ENCODE measurements at places on chromosomes 11 and 22.

DNA sequence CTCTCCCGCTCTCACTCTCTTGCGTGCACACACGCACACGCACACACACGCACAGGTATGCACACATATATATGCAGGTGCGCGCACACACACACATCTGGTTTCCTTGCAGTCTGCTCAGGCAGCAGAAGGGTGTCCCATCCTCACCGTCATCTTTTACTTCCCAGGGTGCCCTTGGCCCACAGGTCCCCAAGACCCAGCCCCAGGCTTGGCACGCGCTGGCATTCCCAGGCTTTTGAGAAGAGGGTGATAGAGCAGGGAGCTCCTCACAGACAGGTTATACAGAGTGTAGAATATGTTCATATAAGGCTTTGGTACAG, 52.0 kb upstream of the SPATA19 start:
- DNase-seq = no peak

DNA sequence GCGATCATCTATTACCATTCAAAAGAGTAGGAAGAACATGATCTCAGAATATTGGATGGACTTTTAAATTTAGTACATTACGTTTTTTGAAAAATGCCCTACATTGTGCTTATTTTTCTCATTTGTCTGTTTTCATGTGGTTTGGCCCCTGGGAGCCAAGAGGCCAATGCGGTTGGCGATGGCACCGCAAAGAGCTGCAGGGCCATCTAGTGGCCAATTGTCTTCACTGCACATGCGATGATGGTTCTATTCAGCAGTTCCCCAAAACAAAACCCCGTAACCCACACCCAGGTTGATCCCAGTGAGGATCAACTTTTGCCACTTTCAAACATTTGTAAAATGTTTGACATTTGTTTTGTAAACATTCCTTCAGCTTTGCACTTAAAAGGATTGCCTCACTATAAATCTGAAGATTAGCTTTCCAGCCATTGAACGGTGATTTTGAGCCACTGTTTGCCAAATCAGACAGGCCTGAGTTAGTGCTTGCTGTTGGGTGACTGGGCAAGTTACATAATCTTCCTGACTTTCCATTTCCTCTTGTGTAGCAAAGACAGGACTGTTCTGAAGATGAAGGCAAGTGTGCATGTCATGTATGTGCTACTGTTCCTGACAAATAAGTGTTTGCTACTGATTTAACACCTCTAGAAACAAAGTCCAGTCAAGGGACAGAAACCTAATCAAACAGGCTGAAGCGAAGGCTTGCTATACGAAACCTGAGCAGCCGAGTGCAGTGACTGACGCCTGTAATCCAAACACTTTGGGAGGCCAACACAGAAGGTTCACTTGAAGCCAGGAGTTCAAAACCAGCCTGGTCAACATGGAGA, 29.2 kb upstream of the XBP1 start:
- peak; percentile 58 for DNase-seq

DNA sequence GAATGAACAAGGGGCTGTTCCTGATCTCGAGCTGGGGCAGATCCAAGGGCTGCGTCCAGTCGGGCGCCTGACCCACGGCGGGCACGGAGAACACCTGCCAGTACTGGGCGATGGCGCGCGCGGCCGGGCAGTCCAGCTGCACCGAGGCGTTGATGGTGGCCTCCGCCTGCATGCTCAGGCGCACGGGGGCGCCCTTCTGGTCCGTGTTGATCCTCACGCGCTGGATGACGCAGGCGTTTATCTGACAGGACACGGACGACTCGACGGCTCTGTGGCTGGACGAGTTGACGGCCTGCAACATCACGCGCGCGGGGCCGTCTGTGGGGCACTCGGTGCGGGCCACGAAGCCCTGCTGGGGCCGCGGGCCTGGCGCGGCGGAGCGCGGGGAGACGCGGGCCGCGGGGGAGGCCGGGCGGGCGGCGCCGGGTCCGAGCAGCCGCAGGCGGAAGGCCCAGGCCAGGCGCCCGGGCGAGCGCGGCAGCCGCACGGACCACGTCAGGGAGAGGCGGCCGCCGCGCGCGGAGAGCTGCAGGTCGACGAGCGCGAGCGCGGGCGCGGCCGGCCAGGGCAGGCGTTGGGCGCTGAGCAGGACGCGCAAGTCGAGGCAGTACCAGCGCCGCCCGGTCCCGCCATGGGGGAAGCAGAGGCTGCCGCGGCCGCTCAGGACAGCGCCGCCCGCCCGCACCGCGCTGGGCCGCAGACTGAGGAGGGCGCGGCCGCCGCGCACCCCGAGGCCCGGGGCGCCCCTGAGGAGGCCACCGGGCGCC, 511 bp downstream of the PKDREJ start:
- no peak for DNase-seq

- DNase-seq = no peak
Measured at GRCh38 chr11:118353084-118353710, 6.2 kb upstream of the UBE4A start.

GRCh38 chr11:121591405-121592033, 138.8 kb upstream of the SORL1-AS1 start:
- DNase-seq = no peak

DNA sequence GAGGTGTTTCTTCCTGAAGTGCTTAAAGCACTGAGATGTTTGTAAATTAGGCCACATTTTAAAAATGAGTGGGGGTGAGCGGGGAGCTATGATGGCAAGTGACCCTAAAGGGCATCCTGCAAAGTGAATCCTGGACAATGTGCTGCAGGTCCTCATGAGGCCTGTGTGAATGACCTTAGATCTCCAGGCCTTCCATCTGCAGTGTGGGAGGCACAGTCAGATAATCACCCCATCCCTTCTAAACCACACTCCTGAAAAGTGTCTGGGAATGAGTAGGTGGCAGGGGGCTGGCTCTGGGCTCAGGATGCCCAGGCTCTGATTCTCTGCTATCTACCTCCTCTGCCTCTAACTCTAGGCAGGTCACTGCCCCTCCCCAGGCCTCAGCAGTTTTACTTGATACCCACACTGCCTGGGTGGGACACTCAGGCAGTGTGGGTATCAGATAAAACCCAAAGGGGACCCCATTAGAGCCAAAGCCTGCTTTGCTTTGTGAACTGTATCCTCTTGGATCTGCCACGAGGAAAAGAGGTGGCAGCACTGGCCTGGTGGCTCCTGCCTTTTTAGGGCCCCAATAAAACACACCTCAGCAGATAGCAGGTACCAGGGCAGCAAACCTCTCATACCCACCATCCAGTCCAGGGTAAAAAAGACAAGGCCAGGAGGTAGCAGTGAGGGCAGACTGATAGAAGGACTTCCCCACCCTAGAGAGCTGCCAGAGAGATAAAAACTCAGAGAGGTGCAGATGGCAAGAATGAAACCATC, 10.5 kb downstream of the STARD10 start:
- DNase-seq = no peak

DNA sequence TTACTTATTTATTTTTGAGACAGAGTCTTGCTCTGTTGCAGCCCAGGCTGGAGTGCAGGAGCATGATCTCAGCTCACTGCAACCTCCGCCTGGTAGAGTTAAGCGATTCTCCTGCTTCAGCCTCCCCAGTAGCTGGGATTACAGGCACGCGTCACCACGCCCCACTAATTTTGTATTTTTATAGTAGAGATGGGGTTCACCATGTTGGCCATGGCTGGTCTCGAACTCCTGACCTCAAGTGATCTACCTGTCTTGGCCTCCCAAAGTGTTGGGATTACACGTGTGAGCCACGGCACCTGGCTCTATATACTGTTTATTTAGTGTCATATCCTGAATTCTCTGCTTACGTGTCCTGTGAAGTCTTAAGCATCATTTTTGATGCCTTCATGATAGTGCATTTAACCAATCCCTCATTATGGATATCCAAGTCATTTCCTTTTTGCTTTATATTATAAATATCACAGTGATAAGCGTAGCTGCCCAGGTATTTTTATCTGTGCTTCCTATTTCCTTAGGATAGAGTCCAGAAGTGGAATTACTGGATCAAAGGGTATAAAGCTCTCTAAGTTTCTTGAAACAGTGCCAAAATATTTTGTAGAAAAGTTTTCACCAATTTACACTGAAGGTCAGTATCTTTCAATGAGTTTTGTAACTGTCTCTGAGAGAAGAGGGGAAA, 871 bp upstream of the SIDT2 start:
- no peak for DNase-seq

- peak; percentile 80 for DNase-seq
Measured at GRCh38 chr22:43151251-43152002, at the start of gene TSPO. Gene TSPO (plus strand): TSS chr22:43151559. CDS start chr22:43159239, 7,680 bp downstream.

DNA sequence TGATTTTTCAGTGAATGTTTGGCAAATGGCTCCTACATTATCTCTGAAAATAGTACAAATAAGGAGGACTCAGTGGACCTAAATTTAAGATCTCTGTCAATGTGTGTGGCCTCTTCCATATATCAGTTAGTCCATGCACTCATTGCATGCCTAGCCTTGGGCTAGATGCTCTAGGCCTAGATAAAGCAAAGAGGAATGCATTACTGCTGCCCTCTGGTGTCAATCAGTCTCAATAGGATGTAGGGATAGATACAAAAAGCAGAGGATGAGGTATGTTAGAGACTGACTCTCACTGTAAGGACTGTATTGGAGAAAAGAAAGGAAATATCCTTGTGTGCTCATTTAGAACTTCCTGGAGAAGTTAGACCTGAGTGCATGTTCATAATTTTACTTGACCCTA, 42.0 kb downstream of the MS4A2 start:
- DNase-seq = no peak

GRCh38 chr11:39345834-39346442, 2113.5 kb downstream of the LRRC4C start:
- no peak for DNase-seq

- no peak for DNase-seq
Measured at GRCh38 chr11:9691865-9692264, 28.0 kb downstream of the SWAP70 start.

DNA sequence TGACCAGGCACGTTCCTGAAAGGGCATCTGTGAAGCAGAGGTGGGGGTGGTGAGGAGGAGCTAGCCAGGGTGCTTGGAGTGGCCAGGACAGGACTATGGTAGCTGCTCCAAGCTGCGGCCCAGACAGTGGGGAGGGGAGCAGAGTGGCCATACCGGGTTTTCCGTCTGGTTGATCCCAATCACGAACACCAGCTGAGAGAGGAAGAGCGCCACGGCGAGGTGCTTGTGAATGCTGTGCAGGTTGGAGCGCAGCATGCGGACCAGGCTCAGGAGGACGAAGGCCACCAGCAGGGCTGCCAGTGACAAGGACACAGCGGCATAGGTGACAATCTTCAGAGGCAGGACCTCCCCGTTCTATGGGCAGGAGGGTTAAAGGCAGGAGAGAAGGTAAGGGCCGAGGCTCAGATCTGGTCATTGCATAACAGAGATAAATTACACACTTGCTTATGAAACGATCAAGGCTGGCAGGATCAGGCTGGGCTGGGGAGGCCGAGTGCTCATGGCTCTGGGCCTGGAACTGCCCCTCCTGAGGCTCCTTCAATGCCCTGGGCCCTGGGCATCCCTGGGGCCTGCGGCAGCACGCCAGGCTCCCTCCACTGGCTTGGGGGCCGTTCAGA, 41.5 kb downstream of the TRMU start:
- no peak for DNase-seq

GRCh38 chr11:127105593-127106541, 105.3 kb upstream of the KIRREL3 start:
- DNase-seq = no peak

DNA sequence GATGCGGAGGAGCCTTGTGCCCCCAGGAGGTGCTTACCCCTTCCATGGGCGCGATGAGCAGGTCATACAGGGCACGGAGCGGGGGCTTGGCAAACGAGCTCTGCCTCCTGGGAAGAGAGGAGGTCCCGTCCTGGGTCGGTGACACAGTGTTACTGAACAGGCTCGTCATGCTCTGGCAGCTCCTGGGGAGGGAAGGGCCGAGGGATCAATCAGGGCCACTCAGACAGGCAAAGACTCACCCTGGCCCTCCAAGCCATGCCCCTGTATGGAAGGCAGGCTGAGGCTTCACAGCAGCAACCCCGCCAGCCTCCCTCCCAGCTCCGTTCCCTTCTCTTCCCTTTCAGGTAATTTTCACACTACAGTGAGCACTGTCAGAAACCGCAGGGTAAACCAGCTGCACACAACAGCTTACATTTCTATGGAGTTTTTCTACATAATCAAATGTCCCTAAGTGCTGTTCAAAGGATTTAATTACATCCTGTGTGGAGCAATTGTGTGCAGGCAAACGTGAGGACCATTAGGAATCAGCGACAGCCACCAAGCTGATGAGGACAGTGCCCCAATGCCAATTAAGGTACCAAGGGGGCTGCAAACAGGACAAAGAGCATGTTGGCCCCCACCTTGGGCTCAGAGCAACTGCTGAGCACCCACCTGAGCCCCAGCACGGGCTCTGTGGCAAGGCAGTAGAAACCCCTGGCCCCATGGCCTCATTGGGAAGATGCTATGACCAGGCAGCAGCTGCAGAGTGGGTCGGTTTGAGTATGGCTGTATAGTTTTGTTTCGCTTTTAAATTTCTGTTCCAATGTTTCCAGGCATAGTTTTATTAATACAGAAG, 95.4 kb upstream of the PITPNB start:
- no peak for DNase-seq

DNA sequence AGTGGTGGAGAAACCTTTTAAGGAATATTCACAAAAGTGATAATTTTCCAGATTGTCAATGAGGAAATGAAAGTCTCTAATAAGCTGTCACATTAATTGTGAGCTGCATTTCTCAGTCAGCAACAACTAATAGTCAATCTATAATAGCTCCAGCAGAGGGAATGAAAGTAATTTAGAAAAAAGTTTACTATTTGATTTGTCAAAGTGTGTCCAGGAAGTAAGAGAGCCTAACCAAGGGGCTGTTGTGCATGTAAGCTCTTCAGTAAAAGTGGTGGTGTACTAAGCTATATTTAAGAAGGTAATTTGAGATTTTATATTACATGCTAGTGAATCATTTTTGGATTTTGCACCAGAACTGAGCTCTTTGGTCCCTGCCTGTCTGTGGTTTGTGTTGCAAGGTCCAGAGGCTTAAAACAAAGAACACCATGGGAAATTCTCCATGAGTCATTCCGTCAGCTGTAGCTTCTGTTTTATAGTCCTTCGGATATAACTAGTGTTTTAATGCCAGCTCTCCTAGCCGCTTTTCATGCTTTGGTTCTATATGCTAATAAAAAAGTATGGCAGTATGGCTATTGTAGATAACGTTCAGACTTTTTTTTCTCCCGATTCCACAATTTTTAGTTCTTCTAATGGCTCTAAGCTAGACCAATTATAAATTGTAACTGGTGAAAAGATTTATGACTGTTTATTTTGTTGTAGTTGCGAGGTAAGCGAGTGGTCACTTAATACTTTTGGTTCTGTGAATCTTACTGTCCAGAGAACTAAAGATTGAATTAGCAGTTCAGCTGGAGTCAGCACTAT, 64.6 kb downstream of the ARHGEF12 start:
- no peak for DNase-seq

- no peak for DNase-seq
Measured at GRCh38 chr11:45285930-45286632, at the start of gene SYT13. Gene SYT13 (minus strand): TSS chr11:45286341. CDS start chr11:45286207, 134 bp downstream.

GRCh38 chr11:93031386-93031785, 61.9 kb downstream of the MTNR1B start:
- no peak for DNase-seq
